Gastroesophageal sphincter (tissue), 4 donors: ENCODE measurements at places on chromosomes 1 and 21. TPM values are rescaled to one million over a fixed set of nuclear protein-coding genes. Genes with fewer than 3 reads are reported as not detected.

Gene PADI2
- 0.54 TPM for total RNA-seq

Gene FBLIM1
- 106 TPM for total RNA-seq

Gene CATSPERE
- 1.2 TPM for total RNA-seq

Gene SLFNL1
- total RNA-seq, result 0.81 TPM

Gene CAMK2N1
- 24.1 TPM for total RNA-seq

Gene RYR2
- total RNA-seq, result 78.8 TPM

Gene PPM1J
- 2.6 TPM for total RNA-seq

Gene ASTN1
- 0.93 TPM for total RNA-seq

Gene GBP5
- total RNA-seq, result 0.93 TPM

Gene VWA5B1
- not detected for total RNA-seq

Gene DCST2
- 0.35 TPM for total RNA-seq

GRCh38 chr1:202750761-202751160 is 40.5 kb upstream of the SYT2 start:
- no peak for ATAC-seq

DNA sequence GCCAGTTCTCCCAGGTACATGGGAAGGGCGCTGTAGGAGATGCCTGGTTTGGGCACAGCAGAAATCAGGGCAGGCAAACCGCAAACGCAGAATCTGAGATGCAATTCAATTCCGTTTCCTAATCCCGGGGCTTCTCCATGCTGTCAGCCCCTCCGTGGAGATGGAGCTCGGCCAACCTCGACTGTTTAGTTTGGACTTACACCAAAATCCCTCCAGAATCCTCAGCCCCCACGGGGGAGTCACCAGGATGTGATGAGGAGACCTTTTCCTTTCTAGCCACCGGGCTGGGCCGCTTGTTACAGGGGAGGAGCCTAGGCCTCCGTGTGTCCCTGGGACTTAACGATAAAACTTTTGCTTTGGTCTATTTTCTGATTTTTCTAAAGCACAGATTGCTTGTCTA is 7.9 kb downstream of the SLC2A7 start:
- ATAC-seq, result no peak

GRCh38 chr1:214573386-214574318 is 22.2 kb upstream of the PTPN14 start:
- ATAC-seq, result no peak

- no peak for ATAC-seq
Observed at GRCh38 chr21:38264571-38264970, 7.8 kb downstream of the KCNJ15 start.

- ATAC-seq, result no peak
Observed at GRCh38 chr1:1989102-1989542, 14.5 kb downstream of the CFAP74 start.

DNA sequence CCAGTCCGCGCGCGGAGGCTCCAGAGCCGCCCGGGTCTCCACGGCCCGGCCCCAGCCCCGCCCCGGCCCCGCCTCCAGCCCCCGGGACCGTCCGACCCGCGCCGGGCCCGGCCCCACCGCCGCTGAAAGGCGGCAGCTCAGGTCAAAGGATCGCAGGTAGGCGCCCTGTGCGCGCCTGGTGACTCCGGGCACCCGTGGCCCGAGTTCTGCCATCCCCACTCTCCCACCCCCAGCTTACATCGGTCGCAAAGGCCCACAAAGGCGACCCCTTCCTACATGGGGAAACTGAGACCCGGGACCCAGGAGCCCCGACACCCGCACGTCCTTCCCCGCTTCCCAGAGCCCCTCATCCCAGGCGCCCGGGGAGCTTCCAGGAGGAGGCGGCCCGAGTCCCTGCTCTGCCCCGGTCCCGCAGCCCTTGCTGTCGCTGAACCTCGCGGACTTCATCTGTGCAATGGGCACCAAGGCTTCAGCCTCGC is at the start of gene TMEM200B:
TSS of gene TMEM200B (minus strand) at position 17 of the 479 bp plus-strand sequence. CDS start 2,075 bp downstream, outside the sequence.
- ATAC-seq, result peak; percentile 22

- ATAC-seq, result no peak
Observed at GRCh38 chr21:38766987-38767722, 38.6 kb upstream of the ETS2 start.

DNA sequence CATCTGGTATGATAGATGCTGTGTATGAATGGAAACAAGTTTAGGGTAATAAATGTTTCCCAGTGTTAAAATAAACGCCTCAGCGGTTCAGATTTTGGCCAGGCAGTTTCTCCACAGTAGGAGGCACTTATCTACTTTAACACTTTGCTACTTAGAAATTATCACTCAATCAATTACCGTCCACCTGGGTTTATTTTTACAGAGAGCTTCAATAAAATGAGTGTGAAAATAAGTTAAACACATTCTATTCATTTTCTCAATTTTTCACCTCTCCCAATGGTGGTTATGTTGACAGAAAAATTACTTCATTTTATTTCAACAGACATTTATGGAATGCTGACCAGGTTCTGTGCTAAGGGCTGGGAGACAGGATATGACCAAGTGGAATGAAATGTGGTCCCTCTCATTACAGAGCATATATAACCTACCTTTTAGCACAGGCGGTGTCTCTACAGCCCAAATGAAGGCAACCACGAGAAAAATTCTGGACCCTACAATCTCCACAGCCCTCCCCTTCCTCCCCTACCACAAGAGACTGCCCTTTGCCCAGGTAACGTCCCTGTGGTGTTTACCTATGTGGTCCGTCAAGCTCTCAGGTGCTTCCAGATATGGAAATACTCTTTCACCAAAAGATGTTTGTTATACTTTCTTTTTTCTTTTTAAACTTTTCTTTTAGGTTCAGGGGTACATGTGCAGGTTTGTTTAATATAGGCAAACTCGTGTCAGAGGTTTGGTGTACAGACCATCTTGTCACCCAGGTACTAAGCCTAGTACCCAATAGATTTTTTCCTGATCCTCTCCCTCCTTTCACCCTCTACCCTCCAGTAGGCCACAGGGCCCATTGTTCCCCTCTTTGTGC is 105.5 kb downstream of the HLCS start:
- no peak for ATAC-seq

DNA sequence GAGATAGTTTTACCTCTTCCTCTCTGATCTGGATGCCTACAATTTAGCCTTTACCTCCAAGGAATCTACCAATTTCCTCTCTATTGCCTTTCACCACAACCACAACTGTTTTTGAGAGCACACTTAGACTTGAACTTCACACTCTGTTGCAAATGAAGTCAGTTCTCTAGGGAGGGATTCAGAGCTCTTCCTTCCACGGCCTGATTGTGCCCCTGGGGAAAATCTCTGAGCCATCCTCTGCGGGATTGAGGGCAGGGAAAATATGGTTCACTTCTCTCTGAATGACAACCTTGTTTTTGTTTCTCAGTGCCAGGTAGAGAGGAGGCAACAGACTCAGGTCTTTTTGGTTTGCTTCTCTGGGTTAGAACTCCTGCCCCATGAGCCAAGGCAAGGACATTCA is 35.4 kb upstream of the BCL10 start:
- no peak for ATAC-seq

DNA sequence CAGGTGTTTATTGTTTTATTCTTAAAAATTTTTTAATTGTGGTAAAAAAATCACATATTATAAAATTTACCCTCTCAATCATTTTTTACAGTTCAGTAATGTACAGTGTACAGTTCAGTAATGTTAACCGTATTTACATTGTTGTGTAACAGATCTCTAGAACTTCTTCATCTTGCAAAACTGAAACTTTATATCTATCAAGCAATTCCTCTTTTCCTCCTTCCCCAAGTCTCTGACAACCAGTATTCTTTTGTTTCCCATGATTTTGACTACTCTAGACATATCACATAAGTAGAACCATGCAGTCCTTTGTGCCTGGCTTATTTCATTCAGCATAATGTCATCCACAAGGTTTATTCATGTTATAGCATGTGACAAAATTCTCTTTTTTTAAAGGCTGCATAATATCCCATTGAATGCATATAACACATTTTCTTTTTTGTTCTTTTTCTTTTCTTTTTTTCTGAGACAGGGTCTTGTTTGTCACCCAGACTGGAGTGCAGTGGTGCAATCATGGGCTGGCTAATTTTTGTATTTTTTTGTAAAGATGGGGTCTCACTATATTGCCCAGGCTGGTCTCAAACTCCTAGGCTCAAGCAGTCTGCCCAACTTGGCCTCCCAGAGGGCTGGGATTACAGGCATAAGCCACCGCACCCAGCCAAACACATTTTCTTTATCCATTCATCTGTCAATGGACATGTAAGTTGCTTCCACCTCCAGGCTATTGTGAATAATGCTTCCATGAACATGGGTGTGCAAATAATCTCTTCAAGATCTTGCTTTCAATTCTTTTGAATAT is 17.2 kb upstream of the RCSD1 start:
- no peak for ATAC-seq

GRCh38 chr1:97047421-97047793 is 325.8 kb downstream of the PTBP2 start:
- no peak for ATAC-seq

DNA sequence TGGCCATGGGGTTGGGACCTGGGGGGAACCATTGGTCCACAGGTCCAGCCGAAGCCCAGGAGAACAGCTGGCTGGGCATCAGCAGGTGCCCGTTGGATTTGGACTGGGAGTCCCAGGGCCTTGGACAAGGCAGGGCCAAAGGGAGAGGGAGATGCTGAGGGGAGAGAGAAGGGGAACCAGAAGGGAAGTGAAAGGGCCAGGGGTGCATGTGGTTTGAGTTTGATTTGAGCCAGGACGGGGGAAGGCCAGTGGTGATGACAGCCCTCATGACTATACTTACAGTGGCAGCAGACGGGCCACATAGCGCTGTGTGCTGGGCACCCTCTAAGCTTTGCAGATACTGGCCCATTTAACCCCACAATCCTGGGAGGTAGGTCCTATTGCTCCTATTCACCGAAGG is 18.8 kb downstream of the AGRN start:
- ATAC-seq, result no peak

DNA sequence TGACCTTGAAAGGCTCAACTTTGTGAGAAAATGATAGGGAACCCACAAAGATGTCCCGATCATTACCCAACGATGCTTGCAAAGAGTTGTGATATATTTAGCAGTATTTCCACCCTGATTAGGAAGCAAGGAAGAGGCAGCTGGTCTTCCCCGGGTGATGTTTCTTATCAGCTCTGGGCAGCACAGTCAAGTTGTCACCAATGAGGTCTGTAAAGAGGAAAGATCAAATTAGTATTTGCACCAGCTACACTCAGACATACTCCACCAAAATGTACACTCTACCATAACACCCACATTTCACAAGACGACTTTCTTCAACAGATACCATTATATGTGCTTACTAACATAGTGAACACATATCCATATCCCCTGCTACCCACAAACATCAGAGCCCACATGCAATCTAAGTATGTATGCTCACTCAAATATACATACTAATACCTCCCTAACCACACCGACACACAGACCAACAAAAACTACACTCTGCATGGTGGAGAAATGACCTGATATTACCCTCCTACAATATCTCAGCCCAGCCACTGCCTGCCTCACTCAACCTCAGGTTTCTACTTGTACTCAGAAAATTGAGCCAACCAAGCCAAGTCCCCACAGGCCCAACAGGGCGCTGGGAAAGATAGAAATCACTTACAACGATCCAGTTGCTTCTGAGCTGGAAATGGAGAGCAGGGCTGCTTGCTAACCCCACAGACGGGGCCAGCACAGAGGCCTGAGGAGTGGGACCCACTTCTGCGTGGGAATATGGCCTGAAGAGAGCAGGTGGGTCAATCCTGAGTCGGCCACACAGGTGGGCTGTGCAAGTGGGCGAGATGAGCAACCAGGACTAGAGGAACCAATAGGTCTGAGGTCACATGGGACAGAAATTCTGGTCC is 4.6 kb upstream of the BTG2 start:
- no peak for ATAC-seq
